ENCODE measurements at places on chromosomes 5 and 9.

DNA sequence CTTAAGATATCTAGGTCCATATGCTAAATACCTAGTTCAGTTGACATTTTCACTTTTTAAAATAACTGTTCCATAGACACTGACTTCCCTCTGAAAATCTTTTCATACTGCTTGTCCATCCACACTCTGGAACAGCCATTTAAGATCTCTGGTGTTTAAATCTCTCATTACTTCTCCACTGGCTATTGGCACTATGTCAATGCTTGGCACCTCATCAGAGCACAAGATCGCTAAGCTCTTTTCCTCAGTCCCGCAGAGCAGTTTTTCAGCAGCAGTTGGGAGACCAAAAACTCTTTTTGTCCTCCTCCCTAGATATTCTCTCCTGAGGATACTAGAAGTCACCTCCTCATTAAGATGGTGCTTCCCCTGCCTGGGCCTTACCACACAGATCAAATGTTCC, 172.7 kb downstream of the KIAA0825 start:
- no peaks in the 10 kb centered on the region for H3K27me3 ChIP-seq
- no peak for DNase-seq
- no peak overlapping the region for H3K27ac ChIP-seq
- H3K4me1 ChIP-seq = no peaks in the 10 kb centered on the region

GRCh38 chr5:173089581-173089980, 33.4 kb downstream of the CREBRF start:
- no peaks in the 10 kb centered on the region for H3K4me1 ChIP-seq
- H3K36me3 ChIP-seq = peaks cover 28% of the 10 kb centered on the region
- H3K27me3 ChIP-seq = no peaks in the 10 kb centered on the region
- DNase-seq = no peak
- H3K4me3 ChIP-seq = no peak overlapping the region

- no peak overlapping the region for H3K27ac ChIP-seq
- no peak overlapping the region for H3K4me3 ChIP-seq
- DNase-seq = no peak
- no peaks in the 10 kb centered on the region for H3K36me3 ChIP-seq
- H3K4me1 ChIP-seq = peaks cover 20% of the 10 kb centered on the region
These were observed 57.0 kb downstream of the COL15A1 start for GRCh38 chr9:99000476-99001395.

- no peak overlapping the region for H3K4me3 ChIP-seq
- no peaks in the 10 kb centered on the region for H3K27me3 ChIP-seq
- no peak for DNase-seq
- H3K4me1 ChIP-seq = no peaks in the 10 kb centered on the region
These were observed 33.1 kb downstream of the MFAP3 start for GRCh38 chr5:154071799-154072413.

DNA sequence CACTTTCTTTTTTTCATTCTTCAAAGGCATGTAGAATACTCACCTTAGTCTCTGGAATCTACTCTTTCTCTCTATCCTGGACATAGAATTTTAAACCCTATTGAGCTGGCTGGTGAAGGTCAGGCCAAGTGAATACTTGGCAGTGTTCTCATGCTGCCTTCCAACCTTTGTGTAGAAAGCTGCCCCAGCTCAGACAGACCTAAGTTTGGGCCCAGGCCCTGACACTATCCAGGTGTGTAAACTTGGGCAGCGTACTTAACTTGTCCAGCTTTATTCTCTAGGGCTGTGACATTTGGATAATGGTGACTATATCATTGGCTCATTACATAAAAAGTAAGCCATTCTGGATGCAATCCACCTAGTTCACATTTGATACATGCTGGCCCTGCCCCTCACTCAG, 298.3 kb downstream of the IRX1 start:
- H3K27ac ChIP-seq = no peak overlapping the region
- no peaks in the 10 kb centered on the region for H3K27me3 ChIP-seq
- no peak overlapping the region for H3K4me3 ChIP-seq
- no peaks in the 10 kb centered on the region for H3K36me3 ChIP-seq
- no peak for DNase-seq
- H3K4me1 ChIP-seq = no peaks in the 10 kb centered on the region

GRCh38 chr5:95022967-95023695, 261.8 kb downstream of the MCTP1 start:
- no peak overlapping the region for H3K4me3 ChIP-seq
- no peaks in the 10 kb centered on the region for H3K4me1 ChIP-seq
- H3K27ac ChIP-seq = no peak overlapping the region
- H3K27me3 ChIP-seq = no peaks in the 10 kb centered on the region
- no peak for DNase-seq

Measured in ascending aorta (tissue), 2 donors.